GM12878 (cell line): ENCODE measurements at places on chromosomes 16 and 17. TPM values are rescaled to one million over a fixed set of nuclear protein-coding genes. Genes with fewer than 3 reads are reported as not detected.
A peak's percentile ranks its signal among the peaks of the same experiment; 100 is the strongest.

The CCDC144A gene
- 0.92 and 1.3 TPM in 2 replicates for total RNA-seq

GRCh38 chr16:23355106-23355670 lies 53.1 kb downstream of the SCNN1B start:
- no peak overlapping the region for H3K27ac ChIP-seq
- DNase-seq, result no peak
- no peak overlapping the region for H3K4me3 ChIP-seq
- H3K4me1 ChIP-seq, result no peaks in the 10 kb centered on the region; the same call in 1 of the 2 replicates

DNA sequence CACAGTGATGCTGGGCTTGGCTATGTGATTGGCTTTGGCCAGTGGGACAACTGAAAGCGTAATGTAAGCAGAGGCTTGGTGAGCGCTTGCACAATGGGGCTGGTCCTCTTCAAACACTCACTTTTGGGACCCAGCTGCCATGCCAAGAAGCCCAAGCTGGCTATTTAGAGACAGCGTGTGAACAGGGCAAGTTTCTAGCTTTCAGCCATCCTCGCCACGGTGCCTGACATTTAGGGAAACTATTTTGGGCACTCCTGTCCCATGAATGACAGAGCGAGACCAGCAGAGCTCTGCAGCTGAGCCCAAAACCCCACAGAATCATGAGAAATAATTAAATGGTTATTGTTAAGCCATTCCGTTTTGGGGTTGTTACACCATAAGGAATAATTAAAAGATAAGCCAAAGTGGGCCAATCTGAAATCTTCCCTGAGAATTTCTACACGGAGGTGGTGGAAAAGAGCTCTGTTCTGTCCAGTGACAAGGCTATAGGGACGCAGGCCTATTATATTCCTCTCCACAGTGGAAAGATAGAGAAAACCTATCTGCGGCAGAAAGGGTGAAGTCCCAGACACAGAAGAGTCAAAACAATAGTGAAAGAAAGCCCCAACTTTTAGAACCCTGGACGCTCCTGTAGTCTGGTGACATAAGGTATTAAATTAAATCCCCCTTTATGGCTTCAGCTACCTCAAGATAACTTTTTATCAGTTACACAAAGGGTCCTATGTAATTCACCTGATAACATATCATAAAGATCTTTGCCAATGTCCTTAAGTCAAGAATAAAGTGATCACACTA lies 10.8 kb upstream of the RPRML start:
- no peaks in the 10 kb centered on the region; the same call in 1 of the 2 replicates for H3K4me1 ChIP-seq
- no peaks in the 10 kb centered on the region for H3K36me3 ChIP-seq
- no peak for DNase-seq

GRCh38 chr16:84839956-84840355 lies 20.2 kb downstream of the CRISPLD2 start:
- H3K4me1 ChIP-seq, result no peaks in the 10 kb centered on the region
- no peak for DNase-seq
- no peaks in the 10 kb centered on the region for H3K36me3 ChIP-seq
- no peak overlapping the region for H3K27ac ChIP-seq

DNA sequence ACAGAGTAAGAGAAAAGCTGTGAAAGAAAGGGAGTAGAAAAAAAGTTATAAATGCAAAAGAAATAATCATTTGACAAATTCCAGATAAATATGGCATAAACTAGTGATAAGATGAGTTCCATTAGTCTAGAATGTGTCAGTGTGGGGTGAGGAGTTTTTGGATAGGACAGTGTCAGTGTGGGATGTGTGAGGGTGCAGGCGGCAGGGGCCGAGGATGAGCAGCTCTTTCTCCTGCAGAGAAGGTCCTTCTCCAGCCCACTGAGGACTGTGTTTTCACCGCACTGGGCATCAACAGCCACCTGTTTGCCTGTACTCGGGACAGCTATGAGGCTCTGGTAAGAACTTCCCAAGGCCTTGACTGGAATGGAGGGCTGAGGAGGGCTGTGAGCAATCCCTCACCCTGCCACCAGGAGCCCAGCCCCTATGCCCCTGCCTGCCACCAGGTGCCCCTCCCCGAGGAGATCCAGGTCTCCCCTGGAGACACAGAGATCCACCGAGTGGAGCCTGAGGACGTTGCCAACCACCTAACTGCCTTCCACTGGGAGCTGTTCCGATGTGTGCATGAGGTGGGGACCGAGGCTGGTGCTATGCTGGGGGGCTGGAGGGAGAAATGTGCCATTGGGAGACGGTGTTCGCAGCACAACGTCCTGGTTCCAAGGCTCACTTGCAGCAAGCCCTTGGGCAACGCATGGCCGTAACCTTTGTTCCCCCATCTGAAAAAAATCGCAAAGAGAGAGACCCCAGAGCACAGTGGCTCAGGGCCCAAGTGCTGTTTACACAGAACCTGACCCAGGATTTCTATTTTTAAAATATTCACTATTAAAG lies 13.1 kb downstream of the RAPGEFL1 start:
- no peak overlapping the region for H3K27ac ChIP-seq
- H3K27me3 ChIP-seq, result no peaks in the 10 kb centered on the region; the same call in 1 of the 2 replicates
- no peak overlapping the region for H3K4me3 ChIP-seq
- DNase-seq, result no peak
- peaks cover 24% of the 10 kb centered on the region for H3K4me1 ChIP-seq

The SOST gene
- not detected in 2 replicates for total RNA-seq

GRCh38 chr16:68227850-68228553 lies 7.9 kb downstream of the ESRP2 start:
- peaks cover 6% of the 10 kb centered on the region for H3K36me3 ChIP-seq
- no peak overlapping the region for H3K4me3 ChIP-seq
- H3K4me1 ChIP-seq, result peaks cover 12% of the 10 kb centered on the region
- H3K27ac ChIP-seq, result no peak overlapping the region
- DNase-seq, result no peak

GRCh38 chr16:86971251-86971650 lies 345.9 kb downstream of the C16orf95 start:
- no peak for DNase-seq
- no peaks in the 10 kb centered on the region for H3K4me1 ChIP-seq
- H3K36me3 ChIP-seq, result no peaks in the 10 kb centered on the region
- H3K27me3 ChIP-seq, result no peaks in the 10 kb centered on the region
- H3K4me3 ChIP-seq, result no peak overlapping the region
- H3K27ac ChIP-seq, result no peak overlapping the region

The PIK3R5 gene
- total RNA-seq, result 50.8 and 51.2 TPM in 2 replicates

DNA sequence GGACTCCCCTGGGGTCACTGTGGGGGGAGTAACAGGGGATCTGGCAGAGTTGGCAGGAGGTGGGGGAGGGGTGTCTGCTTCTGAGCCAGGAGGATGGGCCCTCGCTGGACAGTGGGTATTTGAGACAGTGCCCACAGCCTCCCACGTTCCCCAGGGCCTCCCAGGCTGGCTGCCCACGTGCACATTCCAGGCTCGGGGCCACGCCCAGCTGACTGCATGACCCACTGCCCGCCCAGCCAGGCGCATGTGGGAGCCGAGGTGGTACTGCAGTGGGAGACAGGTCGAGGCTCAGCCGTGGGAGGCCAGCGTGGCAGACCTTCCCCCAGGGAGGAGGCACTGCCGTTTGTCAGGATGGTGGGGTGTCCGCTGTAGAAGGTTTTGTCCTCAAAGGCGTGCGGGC lies 38.8 kb downstream of the BAHCC1 start:
- no peaks in the 10 kb centered on the region for H3K4me1 ChIP-seq
- H3K27ac ChIP-seq, result no peak overlapping the region
- H3K27me3 ChIP-seq, result no peaks in the 10 kb centered on the region; the same call in 1 of the 2 replicates
- no peaks in the 10 kb centered on the region for H3K36me3 ChIP-seq

- no peaks in the 10 kb centered on the region; the same call in 1 of the 2 replicates for H3K4me1 ChIP-seq
- peak overlapping the region; percentile 67 for H3K4me3 ChIP-seq
- H3K27me3 ChIP-seq, result peaks cover 11% of the 10 kb centered on the region
- DNase-seq, result no peak
- H3K36me3 ChIP-seq, result no peaks in the 10 kb centered on the region; the same call in 1 of the 2 replicates
These were observed 836 bp upstream of the MMP15 start for GRCh38 chr16:58024486-58025350.

GRCh38 chr16:55949518-55949917 lies 74.3 kb upstream of the CES5A start:
- peaks cover 2% of the 10 kb centered on the region; the same call in 1 of the 2 replicates for H3K27me3 ChIP-seq
- H3K4me3 ChIP-seq, result no peak overlapping the region
- no peaks in the 10 kb centered on the region for H3K36me3 ChIP-seq
- DNase-seq, result no peak
- no peaks in the 10 kb centered on the region for H3K4me1 ChIP-seq

The KRT39 gene
- total RNA-seq, result not detected in 2 replicates

DNA sequence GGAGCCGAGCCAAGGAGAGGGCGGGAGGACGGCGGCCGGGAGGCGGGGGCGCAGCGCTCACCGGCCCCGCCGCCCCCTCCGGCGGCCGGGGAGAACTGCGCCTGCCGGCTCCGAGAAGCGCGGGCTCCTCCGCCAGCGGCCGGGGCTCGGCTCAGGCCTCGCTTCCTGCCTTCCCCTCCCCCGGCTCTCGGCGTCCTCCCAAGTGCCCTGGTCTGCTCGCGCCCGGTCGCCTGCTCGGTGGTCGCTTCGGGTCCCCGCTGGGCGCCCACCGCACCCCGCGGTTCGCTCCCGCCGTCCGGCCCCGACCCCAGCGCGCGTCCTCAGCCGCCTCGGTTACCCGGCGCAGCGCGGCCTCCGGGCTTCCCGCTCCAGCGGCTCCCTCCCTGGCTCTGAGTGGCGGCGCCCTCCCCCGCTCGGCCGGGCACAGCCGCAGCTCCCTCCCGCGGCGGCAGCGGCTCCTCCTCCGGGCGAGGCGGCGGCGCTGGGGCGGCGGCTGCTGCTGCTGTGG lies 313 bp downstream of the UBTF start:
- H3K4me3 ChIP-seq, result peak overlapping the region; percentile 85
- peaks cover 20% of the 10 kb centered on the region for H3K4me1 ChIP-seq
- no peaks in the 10 kb centered on the region for H3K27me3 ChIP-seq
- no peak for DNase-seq

The KRTAP4-6 gene
- not detected in 2 replicates for total RNA-seq

DNA sequence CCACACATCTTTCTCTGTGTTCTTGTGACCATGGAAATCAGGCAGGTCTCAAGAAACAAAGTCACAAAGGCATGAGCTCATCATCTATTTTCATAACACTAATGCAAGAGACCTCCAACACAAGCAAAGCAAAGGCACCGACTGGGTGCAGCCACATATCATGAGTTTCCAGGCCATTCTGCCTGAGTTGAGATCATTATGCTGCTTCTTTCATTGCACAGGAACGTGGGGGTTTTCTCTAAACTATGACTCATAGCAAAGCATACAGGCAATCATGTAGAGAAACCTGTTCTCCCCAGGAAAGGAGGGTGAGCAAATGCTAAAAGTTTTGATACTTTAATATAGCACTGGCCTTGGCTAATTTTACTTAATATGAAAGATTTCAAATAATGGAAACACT lies 60.7 kb downstream of the GRIN2A start:
- H3K4me3 ChIP-seq, result no peak overlapping the region
- H3K36me3 ChIP-seq, result no peaks in the 10 kb centered on the region
- DNase-seq, result no peak
- no peaks in the 10 kb centered on the region for H3K27me3 ChIP-seq
- no peaks in the 10 kb centered on the region for H3K4me1 ChIP-seq

DNA sequence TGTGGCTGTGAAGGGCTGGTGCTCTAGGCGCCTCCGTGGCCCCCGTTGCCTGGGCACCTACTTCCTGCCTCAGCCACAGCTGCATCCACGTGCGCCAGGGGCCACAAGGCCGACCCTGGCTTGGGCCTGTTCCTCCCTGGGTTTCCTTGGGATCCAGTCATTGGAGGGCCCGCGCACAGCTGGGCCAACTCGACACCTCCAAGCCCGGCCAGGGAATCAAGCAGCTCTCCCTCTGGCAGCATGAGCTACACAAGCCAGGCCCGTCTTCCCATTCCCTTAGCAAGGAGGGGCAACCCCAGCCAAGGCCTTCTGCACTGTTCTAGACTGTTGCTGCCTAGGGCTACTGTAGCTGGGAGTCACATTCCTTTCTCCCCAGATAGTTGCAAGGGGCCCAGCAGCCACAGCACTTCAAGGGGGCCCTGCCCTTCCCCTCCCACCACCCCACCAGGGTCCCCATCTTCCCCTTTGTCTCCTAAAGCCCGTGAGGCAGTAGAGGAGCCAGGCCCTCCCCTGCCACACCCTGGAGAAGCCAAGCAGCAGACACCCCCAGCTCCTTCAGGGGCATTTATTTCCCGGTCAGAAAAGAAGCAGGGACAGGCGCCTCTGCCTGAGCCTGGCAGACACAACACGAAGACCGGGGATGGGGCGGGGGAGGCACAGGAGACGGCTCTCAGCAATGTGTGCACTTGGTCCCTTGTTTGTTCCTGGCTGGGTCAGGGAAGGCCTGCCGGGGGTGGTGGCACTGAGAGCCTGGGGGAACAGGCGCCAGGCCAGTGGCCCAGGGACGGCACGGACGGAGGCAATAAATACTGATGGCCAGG lies 3.8 kb downstream of the ARHGDIA start:
- no peak overlapping the region for H3K27ac ChIP-seq
- peaks cover 11% of the 10 kb centered on the region; the same call in 1 of the 2 replicates for H3K36me3 ChIP-seq
- DNase-seq, result no peak
- H3K4me3 ChIP-seq, result no peak overlapping the region
- H3K4me1 ChIP-seq, result peaks cover 13% of the 10 kb centered on the region

DNA sequence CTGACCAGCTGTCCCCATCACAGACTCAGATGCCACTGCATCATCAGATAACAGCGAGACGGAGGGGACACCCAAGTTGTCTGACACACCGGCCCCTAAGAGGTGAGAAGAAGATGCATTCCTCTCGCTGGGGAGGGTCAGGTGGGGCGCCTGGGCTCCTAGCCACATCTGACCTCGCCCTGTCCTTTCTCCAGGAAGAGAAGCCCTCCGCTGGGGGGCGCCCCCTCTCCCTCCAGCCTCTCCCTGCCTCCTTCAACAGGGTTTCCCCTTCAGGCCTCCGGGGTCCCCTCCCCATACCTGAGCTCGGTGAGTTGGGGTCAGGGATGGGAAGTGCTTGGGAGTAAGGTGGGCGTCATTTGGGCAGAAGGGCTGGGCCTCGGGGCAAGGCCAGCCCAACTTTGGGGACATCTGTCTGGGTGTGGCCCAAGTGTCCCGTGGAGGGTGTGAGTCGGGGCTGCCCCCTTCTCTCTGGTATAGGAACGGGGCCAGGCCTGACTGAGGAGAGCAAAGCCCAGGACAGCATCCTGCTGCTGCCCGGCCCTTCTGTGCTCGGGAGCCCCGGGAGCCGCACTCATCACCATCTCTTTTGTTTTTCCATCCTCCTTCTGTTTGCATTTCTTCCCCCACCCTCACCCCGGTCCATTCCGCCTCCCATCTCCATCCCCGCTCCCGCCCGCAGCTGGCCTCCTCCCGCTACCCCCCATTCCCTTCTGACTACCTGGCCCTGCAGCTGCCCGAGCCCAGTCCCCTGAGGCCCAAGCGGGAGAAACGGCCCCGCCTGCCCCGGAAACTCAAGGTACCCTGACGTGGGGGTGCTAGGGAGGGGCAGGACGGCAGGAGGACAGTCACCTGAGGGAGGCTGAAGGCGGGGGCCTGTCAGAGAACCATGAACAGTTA lies 4.9 kb downstream of the INO80E start:
- DNase-seq, result no peak
- no peak overlapping the region for H3K27ac ChIP-seq
- peaks cover 3% of the 10 kb centered on the region; the same call in 1 of the 2 replicates for H3K4me1 ChIP-seq
- H3K27me3 ChIP-seq, result no peaks in the 10 kb centered on the region
- no peaks in the 10 kb centered on the region; the same call in none of the 2 replicates for H3K36me3 ChIP-seq

The CHST6 gene
- 1.9 and 2.5 TPM in 2 replicates for total RNA-seq

DNA sequence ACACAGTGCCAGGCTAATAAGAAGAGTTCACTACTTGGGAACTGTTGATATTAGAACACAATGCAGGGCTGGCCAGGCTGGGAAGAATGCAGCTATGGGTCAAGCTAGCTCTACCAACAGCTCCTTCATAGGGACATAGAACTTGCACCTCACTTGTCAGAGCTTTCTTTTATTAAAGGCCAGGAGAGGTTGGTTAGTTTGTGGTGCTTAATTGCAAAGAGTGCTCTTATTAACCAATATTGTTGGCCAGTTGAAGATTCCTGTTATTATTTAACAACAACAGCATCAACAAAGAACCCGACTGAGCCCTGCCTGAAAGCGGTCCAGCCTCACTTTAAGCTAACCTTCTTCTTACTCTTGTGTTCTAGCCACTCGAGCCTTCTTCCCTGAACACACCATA lies 43.4 kb upstream of the ANKFN1 start:
- no peaks in the 10 kb centered on the region for H3K4me1 ChIP-seq
- no peaks in the 10 kb centered on the region for H3K27me3 ChIP-seq
- no peaks in the 10 kb centered on the region for H3K36me3 ChIP-seq
- no peak overlapping the region for H3K27ac ChIP-seq
